ENCODE measurements at places on chromosomes 6 and 20. TPM values are rescaled to one million over a fixed set of nuclear protein-coding genes. Genes with fewer than 3 reads are reported as not detected.

Gene GHRH
- not detected for total RNA-seq

DNA sequence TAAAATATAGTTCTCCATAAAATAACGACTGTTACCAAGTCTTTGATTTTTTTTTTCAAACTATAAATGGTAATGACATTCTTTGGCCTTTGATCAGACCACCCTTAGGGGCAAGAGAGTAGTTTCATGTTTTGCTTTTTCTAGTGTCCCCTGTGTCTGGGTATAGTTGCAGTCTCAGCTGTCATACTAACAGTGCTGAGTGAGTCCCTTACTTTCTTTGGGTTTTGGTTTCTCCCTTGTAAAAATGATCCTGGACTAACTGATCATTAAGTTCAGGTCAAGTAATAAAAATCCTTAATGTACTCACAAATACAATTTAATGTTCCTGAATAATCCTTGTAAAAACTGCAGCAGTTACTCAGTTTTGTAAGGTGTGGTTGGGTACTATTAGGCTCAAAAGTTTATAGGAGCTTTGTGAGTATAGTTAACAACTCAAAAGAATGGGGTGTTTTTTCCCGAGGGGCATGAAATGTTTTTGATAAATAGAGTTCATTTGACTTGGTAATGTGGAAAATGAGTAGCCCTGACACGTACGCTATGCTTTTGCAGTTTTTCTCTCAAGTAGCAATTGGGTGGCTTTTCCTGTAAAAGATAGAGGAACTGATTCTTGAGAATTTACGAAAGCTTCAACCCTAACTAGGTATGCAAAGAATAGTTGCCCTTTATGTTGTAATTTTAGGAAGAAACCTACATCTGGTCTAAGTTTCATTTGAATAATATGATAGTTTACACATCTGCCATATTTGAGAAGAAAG is 6.2 kb downstream of the PTPN1 start:
- DNase-seq: no peak

- DNase-seq: no peak
Measured at GRCh38 chr6:159116343-159116742, 52.9 kb upstream of the FNDC1 start.

DNA sequence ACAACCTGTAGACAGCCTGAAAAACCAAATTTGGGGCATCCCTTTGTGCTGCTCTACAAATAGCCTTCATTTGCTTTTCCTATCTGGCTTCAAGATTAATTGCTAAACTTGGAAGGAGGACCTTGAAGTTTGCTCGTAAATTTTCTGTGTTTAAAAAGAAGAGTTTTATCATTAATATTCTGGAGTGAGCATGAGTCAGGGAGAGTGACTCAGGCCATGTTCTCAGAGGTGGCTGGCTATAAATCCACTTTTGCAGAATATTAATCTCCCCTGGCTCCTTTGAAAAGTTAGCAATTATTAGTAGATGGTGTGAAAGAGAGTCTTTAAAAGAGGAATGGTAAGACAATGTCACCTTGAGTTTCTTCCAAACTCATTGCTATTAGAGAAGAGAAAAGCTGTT is 91.0 kb downstream of the ANKEF1 start:
- no peak for DNase-seq

- no peak for DNase-seq
Measured at GRCh38 chr6:155832596-155832995, 377.0 kb upstream of the NOX3 start.
